ENCODE measurements at places on chromosomes 1 and 21.

DNA sequence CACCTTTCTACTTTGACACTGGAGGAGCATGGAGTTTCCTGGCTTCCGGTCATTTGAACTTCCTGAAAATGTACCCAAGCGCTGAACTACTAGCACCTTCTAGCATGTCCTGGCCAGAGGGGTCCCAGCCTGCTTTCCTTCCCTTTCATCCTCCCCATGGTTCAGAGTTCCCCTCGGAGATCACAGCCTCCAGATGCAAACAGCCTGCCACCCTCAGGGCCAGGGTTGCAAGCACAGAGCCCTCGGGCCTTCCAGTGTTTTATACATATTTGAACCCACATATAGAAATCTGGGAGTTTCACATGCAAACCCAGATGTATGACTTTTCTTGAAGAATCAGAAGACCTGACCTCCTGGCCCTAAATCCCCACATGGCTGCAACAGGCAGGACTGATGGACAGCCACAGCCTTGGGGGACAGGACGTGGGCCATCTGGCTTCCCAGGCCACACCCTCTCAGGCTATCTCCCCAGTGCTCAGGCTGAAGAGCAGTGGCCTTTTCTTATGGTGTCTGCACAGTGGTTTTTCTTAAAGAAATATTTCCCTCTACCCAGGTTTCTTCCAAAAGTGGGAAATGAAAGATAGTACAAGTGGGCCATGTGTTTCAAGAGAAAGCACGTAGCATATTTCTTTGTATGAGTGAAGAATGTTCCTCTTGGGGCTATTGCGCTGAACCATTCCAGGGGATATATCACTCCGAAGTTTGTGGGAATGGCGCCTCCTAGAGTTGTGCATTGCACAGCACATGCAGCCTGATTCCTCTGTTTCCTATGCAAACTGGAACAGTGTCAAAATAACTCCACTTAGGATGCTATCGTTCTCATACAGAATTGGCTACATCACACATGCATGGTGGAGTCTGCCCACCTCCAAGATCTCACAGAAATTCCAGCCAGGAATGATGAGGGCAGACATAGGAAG lies 232.0 kb upstream of the VAMP3 start:
- DNase-seq: no peak

GRCh38 chr1:116875391-116875790 lies 34.3 kb upstream of the PTGFRN start:
- no peak for DNase-seq

GRCh38 chr1:234676103-234676594 lies 66.2 kb upstream of the IRF2BP2 start:
- DNase-seq: peak; percentile 93

- DNase-seq: no peak
Measured at GRCh38 chr1:9402256-9402616, 109.5 kb downstream of the SPSB1 start.

- DNase-seq: no peak
Measured at GRCh38 chr21:46078978-46079351, 18.9 kb upstream of the COL6A2 start.

GRCh38 chr1:80083892-80084291 lies 1077.4 kb upstream of the ADGRL4 start:
- no peak for DNase-seq

GRCh38 chr21:37742115-37742514 lies 174.1 kb downstream of the KCNJ6 start:
- DNase-seq: no peak

- DNase-seq: no peak
Measured at GRCh38 chr1:116514708-116515525, 55.9 kb downstream of the CD58 start.

DNA sequence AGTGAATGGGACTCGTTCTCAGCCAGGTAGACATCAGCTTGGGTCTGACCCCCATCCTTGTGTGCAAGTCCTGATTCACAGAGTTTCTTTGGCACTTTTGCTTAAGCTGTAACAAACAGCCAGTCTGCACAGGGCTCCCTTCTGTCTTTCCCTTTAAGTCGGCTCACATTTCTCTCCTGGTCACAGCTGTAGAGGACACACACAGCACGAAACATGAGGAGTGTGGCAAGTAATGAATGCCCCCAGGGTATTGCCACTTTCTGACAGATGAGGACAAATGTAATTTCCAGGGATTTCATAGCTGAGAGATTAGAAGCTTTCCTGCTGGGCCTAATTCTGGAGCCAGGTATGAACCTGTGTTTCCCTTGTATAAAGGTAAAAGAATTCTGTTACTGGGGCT lies 423.5 kb downstream of the KIF26B start:
- no peak for DNase-seq

- peak; percentile 20 for DNase-seq
Measured at GRCh38 chr1:159970932-159971342, 16.9 kb upstream of the SLAMF9 start.

- peak; percentile 54 for DNase-seq
Measured at GRCh38 chr1:109931189-109931731, 20.6 kb downstream of the CSF1 start.

DNA sequence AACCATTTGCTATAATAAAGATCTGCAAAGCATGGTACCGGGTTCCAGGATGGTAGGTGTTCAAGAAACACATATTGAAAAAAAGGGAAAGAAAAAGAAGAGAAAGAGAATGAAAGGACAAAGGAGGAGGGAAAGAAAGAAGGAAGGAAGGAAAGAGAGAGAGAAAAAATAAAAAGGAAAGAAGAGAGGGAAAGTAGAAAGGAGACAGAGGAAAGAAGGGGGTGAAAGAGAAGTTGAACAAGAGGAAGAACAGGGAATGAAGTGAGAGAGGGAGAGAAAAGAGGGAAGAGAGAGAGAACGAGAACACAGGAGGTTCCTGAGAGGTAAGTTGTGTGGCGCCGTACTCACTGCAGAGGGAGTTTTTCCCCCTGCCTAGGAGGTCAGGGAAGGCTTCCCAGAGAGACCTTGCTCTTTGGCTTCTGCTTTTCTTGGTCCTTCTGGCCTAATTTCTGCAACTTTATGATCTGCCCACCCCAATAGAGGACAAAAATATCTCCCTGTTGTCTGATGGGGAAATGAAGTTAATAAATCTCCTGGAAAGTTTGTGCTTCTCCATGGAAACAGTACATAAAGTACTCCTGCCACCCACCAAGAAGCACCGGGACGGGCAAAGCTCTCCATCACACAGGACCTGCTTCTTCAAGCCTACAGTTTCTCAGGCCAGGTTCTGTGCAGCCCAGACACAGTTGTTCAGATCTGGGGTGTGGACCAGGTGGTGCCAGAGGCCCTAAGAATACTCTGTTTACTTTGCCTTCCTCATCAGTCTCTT lies 124.8 kb downstream of the ROR1 start:
- DNase-seq: no peak

DNA sequence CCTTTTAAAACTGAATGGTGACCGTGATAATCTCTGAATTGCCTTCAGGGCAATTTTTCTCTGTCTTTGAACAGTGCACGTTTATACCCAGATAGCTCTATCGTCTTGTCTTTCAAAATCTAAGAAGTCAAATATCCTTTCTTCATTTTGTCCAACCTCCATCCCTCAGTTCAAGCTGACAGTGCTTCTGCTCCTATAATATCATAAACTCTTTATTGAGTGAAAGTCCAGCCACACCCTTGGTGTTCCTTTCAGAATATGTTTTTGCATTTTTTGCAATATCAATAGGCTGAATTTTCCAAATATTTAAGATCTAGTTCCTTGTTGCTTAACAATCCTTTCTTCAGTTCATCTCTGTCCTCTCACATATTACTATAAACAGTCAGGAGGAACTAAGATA lies 35.1 kb upstream of the FRRS1 start:
- no peak for DNase-seq

- peak; percentile 9 for DNase-seq
Measured at GRCh38 chr1:61011561-61012263, 70.6 kb upstream of the NFIA start.
